Kasumi-1 (cell line): ENCODE measurements at places on chromosomes 12 and 14.

GRCh38 chr12:129592449-129592848, 311.4 kb downstream of the TMEM132D start:
- no peak for DNase-seq

GRCh38 chr12:120337730-120338129, 10.2 kb upstream of the PLA2G1B start:
- DNase-seq: no peak

GRCh38 chr12:64700532-64700931, 58.7 kb downstream of the GNS start:
- DNase-seq: no peak

DNA sequence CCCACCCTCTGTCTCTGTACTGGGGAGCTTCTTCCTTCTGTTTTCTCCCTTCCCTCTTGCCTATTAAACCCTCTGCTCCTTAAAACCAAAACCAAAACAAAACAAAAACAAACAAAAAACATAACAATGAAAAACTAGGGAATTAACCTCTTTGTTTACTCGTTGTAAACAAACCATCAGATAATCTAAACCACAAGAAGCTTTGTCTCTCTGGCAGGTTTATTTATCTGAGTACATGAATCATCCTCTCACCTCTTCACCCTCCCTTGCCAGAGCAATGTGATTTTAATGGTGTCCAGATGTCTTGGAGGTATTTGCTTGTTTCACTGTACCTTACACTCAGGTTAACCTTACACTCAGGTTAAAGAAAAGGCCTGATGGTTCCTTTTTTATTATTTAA, 66.1 kb downstream of the DYRK2 start:
- DNase-seq: no peak

GRCh38 chr12:51428256-51428655, 3.6 kb downstream of the SLC4A8 start:
- DNase-seq: no peak

DNA sequence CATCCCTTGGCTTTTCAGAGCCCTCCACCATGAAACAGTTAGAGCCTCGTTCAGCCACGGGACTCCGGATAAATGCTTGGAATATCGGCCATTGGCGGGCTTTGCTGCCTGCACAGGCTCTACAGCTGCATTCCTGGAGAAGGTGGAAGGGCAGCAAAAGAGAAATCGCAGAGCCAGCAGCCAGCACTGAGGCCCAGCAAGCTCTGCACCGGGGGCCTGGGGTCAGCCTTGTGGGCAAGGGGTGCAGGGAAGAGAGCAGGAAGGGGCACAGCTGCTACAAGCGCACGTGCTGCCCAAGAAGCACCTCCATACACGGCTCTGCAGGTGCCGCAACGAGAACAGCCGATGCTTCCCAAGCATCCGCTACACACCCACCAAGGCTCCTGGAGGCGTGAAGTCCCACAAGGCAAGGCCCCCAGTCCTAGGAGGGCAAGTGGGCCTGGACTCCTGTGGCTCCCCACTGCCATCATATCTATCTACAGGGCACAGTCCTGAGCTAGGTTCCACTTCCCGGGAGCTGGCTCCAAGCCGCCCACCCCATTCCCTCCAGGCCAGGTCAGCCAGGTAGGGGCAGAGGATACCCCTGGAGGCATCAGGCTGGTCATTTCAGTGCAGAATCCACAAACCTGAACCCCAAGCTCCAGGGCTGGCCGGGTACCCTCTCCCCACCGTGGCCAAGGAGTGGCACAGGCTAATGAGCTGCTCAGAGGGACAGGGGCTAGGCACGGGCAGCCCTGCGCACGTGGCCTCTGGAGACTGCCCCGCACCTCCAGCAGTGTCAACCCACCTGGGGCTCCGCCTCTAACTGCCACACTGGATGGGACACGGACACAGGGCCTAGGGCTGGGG, 40.2 kb downstream of the CCNK start:
- no peak for DNase-seq

GRCh38 chr12:117240081-117240755, 49.9 kb upstream of the FBXO21 start:
- no peak for DNase-seq

GRCh38 chr12:50276912-50277671, 6.2 kb downstream of the LIMA1 start:
- no peak for DNase-seq

- DNase-seq: no peak
Observed at GRCh38 chr14:97336816-97337215, 539.6 kb downstream of the VRK1 start.

- no peak for DNase-seq
Observed at GRCh38 chr12:42741091-42741490, 151.5 kb upstream of the PRICKLE1 start.

DNA sequence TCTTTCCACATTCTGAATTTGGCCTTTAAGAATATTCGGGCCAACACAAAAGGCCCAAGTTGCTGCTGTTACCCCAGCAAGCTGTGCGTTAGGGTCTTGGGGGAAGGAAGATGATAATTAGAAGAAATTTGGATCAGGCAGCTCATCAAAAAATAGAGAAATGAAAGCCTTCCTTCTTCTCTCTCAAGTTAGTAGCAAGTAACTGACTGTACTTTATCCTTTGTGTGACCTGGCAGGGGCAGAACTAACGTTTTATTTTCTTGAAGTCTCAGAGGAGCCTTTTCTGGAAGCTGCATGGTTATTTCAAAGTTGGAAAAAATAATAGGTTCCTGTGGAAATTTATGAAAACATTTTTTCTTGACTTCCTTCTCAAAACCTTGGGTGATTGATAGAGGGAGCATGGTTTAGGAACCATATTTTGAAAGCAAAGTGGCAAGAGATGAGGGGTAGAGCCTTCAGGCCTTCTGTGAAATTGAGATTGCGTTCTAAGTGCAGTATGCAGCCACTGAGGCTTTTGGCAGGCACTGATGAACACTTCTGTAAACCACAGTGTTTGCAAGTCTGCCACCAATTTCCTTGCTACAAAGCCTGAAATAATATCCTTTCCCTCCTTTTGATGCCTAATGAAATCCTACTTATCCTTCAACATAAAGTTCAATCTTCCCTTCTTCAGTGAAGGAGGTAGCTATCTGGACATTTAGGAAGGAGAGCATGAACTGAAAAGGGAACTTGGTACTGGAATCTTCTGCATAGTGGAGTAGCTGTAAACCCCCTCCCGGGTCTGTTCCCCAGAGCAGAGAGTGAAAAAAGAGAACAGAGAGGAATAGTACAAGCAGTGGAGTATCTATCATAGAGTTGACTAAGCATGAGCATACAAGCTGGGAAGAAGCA, 123.2 kb downstream of the FGD4 start:
- DNase-seq: peak; percentile 53

- no peak for DNase-seq
Observed at GRCh38 chr12:52561880-52562449, 9.0 kb upstream of the KRT71 start.

GRCh38 chr14:22163051-22163450, 426.0 kb downstream of the DAD1 start:
- DNase-seq: peak; percentile 38

DNA sequence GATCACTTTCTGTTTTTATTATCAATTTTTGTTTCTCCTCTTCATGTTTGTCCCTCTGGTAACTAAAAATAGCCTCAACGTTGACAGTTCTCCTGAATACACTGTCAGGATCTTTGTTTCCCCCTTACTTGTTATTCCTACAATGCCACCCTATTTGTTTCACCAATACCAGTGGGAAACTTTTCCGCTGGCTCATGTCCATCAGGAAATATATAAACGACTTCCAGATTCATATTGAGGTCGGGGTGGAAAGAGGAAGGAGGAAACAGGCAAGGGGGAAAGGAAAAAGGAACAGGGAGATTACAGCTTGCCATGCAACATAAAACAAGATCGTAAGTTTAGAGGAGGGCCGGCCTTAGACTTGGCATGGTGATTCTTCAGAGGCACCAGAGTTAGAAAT, 61.7 kb downstream of the BTBD7 start:
- DNase-seq: no peak

GRCh38 chr14:99572173-99572999, 31.6 kb downstream of the CCDC85C start:
- DNase-seq: no peak

GRCh38 chr14:76597387-76597786, 163.9 kb upstream of the VASH1 start:
- DNase-seq: no peak

- peak; percentile 84 for DNase-seq
Observed at GRCh38 chr14:45251912-45252311, 1.1 kb downstream of the MIS18BP1 start.

- peak; percentile 63 for DNase-seq
Observed at GRCh38 chr12:113232840-113233585, 11.7 kb downstream of the TPCN1 start.
